ENCODE measurements at places on chromosomes 12 and 14.

DNA sequence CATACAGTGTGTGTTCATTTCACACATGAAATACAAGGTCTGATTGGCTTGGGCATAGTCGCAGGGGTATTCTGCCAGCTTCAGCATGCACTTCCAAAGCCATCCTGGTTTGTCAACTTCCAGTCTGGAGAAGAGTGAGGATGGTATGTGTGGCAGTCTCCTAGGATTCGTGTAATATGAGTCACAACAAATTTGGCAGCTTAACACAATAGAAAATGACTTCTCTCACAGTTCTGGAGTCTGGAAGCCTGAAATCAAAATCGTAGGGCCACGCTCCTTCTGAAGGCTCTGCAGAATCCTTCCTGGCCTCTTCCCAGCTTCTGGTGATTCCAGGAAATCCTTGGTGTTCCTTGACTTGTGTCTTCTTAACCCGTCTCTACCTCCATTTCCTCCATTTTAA, 167.5 kb downstream of the PPM1H start:
- DNase-seq = no peak

- DNase-seq = no peak
These were observed 23.4 kb downstream of the DUSP16 start for GRCh38 chr12:12539028-12539810.

GRCh38 chr14:73709904-73710469, 4.2 kb downstream of the PNMA1 start:
- DNase-seq = no peak

- DNase-seq = no peak
These were observed 897 bp upstream of the TEX22 start for GRCh38 chr14:105397350-105397931.
